ENCODE measurements at places on chromosomes 12 and 14.

GRCh38 chr12:15800278-15800677, 11.1 kb upstream of the EPS8 start:
- DNase-seq, result no peak

- DNase-seq, result no peak
Observed at GRCh38 chr12:2609020-2609419, 185.8 kb upstream of the FKBP4 start.

- no peak for DNase-seq
Observed at GRCh38 chr14:95533391-95533821, 1.4 kb upstream of the GLRX5 start.

- no peak for DNase-seq
Observed at GRCh38 chr14:20807304-20808161, 4.9 kb upstream of the RNASE1 start.

DNA sequence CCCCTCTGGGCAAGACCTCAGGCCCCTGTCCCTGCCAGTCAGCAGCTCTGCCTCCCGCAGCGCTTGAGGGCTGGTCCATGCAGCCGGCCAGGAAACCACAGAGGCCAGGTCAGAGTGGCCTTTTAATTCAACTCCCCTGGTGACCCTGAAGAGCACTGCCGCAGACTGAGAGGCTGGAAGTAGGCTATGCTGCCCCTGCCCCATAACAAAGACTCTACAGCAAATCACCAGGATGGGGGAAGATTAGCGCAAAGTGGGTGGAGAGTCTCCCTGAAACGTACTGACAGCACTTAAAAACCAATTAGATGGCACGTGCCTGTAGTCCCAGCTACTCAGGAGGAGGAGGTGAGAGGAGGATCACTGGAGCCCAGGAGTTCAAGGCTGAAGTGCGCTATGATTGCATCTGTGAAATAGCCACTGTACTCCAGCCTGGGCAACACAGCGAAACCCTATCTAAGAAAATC, 70.5 kb downstream of the ITPK1 start:
- DNase-seq, result no peak

- DNase-seq, result no peak
Observed at GRCh38 chr14:30625533-30625932, 3.4 kb downstream of the SCFD1 start.

- DNase-seq, result peak; percentile 8
Observed at GRCh38 chr14:102591372-102591943, 991 bp upstream of the RCOR1 start.

DNA sequence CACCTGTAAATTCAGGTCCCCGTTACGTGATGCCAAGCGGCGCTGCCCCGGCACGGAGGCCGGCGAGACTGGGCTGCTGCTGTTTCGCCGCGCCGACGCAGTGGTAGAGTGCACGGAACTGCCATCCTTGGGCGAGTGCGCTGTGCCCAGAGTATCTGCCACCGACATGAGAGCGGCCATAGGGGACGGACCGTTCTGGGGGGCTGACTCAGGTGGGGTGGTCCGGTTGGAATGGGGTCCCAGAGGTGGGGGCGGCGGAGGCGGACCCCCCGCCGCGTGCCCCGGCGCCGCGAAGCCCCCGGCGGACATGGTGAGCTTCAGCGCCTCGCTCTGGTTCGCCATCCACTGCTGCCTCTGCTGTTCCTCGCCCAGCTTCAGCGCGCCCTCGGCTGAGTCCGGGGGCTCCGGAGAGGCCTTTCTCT, 2.8 kb downstream of the IRF2BPL start:
- DNase-seq, result no peak

- DNase-seq, result no peak
Observed at GRCh38 chr14:99754141-99755067, 38.8 kb upstream of the EML1 start.

DNA sequence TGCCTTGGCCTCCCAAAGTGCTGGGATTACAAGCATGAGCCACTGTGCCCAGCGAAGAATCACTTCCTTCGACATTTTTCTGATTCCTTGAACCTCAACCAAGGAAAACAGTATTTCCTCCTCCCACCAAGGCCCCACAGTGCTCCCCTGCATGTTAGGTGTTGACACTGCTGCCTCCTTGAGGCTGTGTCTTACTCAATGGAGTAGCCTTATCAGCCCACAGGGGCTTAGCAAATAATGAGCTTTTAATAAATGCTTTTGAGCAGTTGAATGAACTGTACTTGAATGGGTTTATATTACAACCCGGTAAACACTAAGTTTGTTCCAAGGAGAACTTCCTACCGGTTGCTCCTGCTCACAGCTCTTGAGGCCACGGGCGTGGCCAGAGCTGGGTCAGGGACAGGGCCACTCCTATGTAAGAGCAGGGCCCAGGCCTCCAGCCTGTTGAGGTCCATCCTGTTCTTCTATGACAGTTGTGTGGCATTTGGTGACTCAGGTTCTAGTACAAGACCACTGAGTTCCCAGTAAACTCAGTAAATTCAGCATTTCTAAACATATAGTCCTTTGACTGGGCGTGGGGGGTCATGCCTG, 36.8 kb upstream of the TUBA1A start:
- no peak for DNase-seq

GRCh38 chr14:99729991-99730875, 46.1 kb downstream of the CYP46A1 start:
- DNase-seq, result no peak

DNA sequence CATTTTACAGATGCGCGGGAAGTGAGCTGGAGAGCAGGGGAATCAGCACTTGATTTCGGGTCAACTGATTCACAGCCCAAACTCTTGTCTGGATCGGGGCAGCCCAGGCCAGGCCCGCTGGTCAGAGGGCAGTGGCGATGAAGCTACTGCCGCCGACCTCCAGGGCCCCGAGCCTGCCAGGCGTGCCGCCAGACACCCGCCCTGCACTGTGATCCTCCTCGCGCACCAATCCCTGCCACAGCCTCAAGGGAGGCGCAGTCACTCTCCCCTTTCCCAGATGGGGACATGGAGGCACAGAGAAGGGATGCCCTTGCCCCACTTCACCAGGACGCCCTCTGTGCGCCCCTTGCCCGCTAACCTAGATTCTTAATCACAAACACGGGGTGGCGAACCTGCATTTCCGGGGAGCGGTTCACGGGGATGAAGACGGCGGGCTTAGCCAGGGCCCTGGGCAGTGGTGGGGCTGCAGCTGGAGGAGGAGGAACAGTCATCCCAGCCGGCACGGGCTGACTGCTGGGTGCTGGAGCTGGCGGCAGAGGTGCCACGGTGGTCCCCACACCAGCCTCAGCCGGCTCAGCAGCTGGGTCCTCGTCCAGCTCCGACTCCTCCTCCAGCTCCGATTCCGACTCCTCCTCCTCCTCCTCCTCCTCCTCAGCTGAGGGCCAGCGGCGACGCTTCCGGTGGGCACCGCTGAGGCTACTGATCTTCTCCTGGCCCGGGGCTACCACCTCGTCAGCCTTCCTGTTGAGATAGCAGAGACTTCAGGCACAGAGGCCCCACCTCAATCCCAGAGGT, 8.6 kb downstream of the DHX37 start:
- DNase-seq, result no peak

- no peak for DNase-seq
Observed at GRCh38 chr12:43267818-43268217, 284.2 kb downstream of the ADAMTS20 start.

GRCh38 chr12:52235001-52235764, 2.1 kb downstream of the KRT7 start:
- DNase-seq, result no peak

- no peak for DNase-seq
Observed at GRCh38 chr12:56162468-56163290, 4.5 kb downstream of the MYL6 start.

DNA sequence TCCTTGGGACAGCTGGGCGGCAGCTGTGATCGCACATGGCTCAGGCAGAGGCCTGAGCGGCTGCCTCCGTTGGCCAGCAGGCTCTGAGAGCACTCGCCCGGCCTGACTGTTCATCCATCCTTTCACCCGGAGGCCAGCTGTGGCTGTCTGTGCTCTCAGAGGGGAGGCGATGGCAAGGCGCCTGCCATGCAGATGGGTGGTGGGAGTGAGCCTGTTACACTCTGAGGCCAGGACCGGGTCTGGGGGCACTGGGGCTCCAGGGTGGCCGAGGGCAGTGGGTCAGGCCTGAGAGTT, 292.3 kb downstream of the TMEM121 start:
- DNase-seq, result no peak

GRCh38 chr12:24909667-24910066, 39.2 kb downstream of the BCAT1 start:
- DNase-seq, result no peak

GRCh38 chr12:93015871-93016751, 87.0 kb upstream of the EEA1 start:
- no peak for DNase-seq

DNA sequence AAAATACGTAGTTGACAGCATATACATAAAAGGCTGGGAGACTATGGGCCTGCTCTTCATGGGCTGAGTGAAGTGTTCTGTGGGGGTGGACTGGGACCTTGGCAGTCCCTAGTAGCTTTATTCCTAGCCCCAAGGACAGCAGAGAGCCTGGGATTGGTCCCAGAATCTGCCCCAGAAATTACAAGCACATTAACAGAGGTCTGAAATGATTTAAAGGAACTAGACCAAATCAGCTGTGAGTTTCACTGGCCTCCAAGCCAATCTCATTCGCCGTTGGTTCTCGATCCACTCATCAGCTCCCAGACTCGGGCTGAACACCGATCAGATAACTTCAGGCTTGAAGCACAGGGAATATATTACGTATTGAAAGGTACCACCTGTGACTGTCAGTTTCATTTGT, 77.0 kb upstream of the PSMC1 start:
- DNase-seq, result no peak

DNA sequence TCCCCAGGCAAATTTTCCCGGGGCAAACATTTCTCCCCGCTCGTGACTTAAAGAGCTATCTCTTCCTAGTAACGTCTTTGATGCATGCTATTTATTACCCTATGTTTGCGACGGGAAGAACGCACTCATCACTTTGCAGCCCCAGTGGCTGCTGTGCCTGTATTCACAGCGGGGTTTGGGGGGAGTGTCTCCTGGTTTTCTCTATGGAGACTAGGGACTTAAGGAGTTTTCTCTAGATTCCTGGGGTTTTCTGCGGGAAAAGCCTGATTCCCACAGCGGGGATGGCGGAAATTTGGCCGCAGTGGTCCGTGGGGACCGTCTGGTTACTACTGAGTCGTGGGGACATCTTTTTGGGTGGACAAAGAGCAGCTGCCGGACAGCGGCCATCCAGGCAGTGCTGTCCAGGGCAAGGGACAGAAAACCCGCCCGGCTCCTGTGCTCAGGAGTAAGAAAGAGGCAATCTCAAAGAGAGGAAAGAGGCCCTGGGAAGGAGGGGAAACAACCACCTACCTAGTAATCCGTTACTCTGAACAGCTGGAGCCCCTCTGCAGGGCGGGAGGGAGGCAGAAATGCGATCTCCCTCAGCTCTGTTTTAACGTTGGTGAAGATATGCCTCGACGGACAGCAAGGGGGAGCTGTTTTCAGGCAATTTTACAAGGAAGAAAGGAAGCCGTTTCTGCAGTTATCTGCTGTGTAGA, 771 bp upstream of the AVPR1A start:
- DNase-seq, result no peak

- DNase-seq, result no peak
Observed at GRCh38 chr12:29088611-29089219, 60.4 kb upstream of the FAR2 start.

DNA sequence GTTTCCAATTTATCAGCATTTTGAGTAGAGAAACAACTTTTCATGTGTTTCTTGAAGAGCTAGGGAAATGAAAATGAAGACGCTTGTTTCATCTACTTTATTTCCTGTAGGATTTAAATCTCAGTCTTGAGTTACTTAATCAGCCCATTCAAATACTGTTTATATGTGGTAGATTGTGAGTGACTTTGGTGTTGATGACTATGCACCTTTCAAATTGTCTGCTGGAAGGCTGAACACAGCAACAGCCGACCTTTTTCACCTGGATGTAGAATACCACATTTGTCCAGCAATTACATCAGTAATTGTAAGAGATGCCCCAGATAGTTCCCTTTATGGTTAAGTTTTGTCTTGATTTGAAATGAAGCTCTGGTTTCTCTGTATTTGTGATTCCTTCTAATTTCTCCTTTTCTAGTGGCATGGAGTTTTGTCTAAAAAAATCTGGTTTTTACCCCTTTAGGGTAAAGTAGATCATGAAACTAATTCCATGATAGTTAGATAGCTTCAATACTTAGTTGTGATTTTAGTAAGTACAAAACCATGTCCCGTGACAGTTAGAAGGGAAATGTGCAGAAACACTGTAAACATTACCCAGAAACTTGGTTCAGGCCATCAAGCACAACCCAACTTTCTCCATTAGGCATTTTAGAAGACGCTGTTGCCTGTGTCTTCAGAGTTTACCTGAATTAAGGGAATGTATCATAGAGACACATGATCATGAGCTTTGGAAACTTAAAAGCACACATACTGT, 165.0 kb downstream of the SRGAP1 start:
- no peak for DNase-seq

GRCh38 chr14:23539248-23540140, 12.1 kb downstream of the ZFHX2 start:
- no peak for DNase-seq

DNA sequence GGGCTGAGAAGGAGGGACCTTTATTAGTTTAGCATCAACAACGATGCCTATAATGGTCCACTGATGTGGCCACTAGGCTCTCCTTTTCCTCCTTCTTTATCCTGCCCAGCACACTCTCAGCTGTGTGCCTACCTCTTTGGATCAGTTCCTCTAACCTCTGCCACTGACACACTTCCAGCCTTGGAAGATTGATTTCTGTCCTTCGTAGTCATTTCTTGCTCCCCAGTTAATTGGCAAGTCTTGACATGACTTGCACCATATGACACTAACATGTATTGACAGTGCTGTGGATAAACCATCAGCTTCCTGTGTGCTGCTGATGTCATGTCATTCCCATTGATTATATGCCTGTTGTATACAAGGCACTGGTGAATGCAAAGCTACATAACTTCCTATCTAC, 90.2 kb upstream of the PLEKHG7 start:
- DNase-seq, result no peak

- peak; percentile 66 for DNase-seq
Observed at GRCh38 chr12:121795034-121795968, 1.8 kb upstream of the RHOF start.

DNA sequence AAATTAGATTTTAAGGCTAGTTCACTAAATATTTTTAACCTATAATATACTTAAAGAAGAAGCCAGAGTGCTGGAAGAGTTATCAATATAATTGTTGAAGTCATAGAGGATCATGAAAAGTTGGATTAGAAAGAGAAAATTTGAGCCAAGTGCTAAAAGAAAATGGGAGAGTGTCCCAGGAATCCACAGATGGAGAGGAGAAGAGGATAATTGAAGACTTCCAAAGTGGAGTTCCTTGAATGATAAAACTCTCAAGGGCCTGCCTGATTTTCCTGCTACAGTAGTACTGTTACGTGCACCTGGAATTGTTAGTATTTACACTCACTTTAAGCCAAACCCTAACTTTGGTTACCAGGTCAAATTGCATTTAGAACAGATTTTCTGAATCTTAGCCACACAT, 113.2 kb downstream of the MSRB3 start:
- no peak for DNase-seq

Measured in T-helper 22 cell (primary cell).